ENCODE measurements at places on chromosomes 7 and 10. TPM values are rescaled to one million over a fixed set of nuclear protein-coding genes. Genes with fewer than 3 reads are reported as not detected.

Gene INHBA
- 71.2 TPM for total RNA-seq

Gene CNNM2
- total RNA-seq: 7.3 TPM

DNA sequence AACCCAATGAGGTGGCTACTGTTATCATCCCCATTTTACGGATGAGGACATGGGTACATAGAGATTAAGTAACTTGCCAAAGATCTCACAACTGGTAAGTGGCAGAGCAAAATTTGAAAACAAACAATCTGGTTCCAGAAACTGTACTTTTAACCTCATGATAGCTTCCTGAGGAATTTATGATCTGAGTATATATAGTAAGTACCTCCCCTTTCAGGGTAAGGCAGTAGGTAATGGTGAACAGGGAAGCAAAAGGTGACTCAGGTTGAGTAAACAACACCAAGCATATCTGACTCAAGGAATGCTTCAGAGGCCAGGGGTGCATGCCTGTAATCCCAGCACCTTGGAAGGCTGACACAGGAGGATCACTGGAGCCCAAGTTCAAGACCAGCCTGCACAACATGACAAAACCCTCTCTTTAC lies 21.1 kb downstream of the KLLN start:
- no peak for DNase-seq

- no peak for DNase-seq
These were observed 228.1 kb downstream of the WDR11 start for GRCh38 chr10:121079226-121079625.

DNA sequence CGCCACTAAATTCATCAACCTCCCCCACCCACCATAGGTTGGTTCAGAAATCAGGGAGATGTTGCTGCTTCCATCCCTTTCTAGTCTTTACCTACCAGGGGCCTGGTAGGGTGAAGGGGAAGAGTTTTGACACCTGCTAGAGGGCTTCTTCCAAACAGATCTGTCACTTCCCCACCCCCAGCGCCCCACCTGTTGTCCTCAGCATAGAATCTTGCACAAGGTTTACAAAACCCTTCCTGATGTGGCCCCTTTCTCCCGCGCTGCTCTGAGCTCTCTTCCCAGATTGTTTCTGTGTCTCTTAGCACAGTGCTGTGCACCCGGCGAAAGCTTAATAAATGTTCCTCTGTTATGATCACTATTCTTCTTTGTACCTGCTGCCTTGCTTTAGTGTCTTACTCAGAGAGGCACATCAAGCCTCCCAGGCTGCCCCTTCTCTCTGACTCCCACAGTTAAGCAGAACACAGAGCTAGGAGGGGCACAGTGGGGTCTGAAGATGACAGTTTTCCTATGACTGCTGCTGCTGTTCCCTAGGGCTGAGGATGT lies 11.2 kb upstream of the C10orf95 start:
- DNase-seq: no peak

DNA sequence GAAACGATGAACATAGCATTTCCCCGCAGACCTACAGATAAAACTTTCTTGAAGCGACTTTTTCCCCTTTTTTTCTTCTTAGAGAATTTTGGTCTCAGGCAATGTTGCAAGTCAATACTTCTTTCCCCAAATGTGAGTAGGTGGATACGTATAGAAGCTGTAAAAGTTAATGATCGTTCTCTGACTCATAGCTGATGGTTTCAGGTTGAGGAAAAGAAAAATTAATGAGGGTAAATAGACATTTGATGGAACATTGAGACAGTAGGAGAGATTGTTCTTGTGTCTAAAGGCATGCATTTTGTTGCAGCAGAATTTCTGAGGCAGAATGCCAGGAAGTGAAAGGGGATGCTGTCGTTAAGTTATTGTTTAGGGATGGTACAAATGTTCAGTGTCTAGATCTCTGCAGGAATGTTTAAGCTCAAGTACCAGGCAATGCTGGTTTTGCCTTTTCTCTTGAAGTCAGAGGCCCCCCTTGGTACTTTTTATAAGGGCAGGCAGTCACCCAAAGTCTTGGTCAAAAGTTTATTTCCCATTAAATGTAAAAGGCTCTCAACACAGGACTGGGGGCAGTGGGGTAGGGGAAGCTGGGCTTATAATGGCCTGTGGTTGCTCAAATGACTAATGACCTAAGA lies 9.3 kb downstream of the TCF7L2 start:
- DNase-seq: no peak

- no peak for DNase-seq
These were observed at the start of gene SAMD9L for GRCh38 chr7:93148144-93148543. TSS of gene SAMD9L (minus strand) at chr7:93148385. CDS start at chr7:93135971, 12,414 bp downstream.

DNA sequence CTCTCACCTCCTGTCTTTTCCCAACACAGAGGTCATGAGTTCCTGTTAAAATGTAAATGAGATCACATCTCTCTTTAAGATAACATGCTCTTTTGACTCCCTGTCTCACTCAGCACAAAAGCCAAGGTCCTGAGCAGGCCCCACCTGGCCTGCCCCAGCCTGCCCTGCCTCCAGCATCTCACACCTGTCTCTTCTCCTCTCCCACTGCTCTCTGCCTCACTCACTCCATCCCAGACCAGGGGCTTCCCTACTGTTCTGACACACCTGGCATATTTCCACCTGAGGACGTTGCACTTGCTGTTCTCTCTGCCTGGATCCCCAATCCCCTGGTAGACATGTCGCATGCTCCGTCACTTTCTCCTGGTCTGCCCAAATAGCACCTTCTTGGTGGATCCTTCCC lies 285.0 kb upstream of the ZMIZ1 start:
- peak; percentile 57 for DNase-seq

GRCh38 chr10:131646551-131647525 lies 254.0 kb upstream of the PPP2R2D start:
- DNase-seq: peak; percentile 82

DNA sequence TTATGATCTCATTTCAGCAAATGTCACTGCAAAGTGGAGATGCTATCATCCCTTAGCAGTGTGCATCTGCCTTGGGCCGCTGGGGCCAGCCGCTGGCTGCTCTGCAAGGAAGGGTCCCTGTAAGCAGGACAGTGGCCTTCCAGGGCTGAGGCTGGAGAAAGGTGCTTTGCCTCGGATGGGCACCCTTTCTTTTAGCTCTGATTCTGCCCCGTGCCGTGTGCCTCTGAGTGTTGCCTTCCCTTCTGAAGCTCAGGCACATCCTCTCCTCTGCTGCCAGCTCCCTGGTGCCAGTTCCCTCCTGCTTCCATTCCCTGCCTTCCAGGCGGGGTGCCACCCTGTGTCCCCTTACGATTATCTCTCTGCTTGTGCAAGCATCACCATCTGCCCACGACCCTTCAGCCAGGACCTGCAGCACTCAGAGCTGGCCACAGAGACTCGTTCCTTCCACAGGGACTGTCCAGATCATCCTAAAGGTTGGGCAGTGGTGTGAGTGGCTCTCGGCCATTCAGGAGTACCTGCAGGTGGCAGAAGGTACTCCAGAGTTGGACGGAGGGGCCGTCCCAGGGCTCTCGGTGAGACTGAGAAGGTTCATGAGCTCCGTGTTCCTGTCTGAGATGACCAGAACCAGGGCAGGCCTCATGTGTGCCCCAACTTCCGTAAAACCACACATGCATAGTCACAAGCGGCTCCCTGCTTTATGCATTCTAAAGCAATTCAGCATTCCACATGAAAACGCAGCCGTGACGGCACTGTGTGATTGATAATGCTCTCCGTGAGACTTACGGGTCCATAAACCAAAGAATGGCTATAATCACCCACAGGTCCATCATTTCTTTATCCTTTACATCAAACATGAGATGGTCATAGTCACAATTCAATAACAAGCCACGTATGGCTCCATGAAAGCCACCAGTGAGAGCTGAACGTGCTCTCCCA lies 371.4 kb downstream of the DNAJB6 start:
- peak; percentile 54 for DNase-seq

DNA sequence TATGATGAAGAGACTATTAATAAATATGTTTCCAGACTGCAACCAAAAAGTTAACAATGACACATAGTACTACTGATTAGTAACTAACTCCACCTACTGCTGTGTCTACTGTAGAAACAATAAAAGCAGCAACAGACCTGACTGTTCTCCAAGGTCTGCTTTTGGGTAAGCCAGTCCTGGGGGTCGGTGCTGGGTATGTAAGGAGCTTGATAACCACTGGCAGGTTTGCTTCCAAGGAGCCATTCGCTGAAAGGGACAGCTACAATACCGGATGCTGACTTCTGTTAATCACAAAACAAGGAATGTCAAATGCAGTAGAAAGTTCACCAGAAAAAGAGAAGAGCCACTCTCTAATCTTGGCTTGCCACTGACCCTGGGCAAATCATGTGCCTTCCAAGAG lies 17.7 kb downstream of the NCOA4 start:
- DNase-seq: no peak

DNA sequence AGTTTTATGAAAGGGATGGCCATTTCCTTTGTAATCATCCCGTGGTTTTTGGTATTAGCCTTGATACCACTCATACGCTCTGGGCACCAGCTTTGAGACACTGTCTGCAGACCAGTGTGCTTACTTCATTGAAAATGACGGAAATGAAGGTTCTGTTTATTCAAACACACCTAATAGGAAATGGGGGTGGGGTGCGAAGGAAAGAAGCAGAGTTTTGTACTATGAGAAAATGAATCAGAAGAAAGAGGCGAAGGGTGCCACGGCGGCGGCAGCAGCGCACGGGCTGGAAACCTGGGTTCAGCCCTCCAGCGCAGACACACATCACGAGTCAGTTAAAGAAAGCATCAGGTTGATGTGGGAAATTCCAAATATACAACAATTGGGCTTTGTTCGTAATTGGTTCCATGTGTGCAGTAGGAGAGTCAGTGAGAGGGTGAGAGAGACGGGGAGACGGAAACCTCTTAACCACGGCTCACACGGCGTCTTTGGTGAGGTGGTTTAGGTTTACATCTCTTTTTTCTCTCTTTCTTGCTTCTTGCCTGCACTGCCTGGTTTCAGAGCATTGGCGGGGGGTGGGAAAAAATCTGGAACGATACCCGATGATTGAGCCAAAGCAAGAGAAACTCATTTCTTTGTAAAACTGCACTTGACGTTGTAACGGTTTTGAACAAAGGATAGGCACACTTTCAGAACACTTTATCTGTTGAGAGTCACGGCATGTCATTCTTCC lies 321.2 kb downstream of the FRMD4A start:
- no peak for DNase-seq

DNA sequence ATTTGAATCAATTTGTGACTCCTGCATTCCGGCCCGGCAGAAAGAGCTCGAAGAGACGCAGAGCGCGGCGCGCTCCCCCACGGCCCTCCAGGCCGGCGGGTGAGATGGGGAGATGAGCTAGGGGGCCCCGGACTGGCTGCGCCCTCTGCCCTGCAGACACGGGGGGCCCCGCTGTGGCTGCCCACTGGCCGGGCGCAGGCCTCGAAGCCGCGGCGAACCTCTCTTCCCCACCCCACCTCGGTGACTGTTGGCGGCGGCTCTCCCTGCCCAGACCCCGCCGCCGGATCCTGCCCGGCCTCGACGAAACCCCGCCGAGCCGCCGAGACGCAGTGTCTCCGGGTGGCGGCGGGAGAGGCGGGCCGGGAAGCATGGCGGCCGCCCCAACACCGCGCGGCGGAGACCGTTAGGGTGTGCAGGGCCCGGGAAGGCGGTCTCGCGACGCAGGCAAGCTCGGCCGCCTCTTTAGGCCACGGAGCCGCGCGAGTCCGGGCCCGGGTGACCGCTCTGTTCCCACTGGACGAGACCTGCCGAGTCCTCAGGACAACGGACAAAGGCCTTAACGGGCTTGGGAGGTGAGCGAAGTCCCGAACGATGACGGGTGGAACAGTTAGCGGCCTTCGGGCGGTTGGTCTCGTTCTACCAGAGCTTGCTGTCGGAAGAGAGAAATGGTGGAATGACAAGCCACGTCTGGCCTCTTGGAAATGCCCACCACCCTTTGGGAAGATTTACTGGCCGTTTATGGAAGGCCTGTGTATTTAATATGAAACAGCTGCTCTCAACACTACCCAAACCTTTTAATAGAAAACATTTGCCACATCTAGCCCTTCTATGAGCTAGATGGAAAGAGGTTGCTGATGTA lies 24.3 kb downstream of the NUP42 start:
- peak; percentile 84 for DNase-seq

DNA sequence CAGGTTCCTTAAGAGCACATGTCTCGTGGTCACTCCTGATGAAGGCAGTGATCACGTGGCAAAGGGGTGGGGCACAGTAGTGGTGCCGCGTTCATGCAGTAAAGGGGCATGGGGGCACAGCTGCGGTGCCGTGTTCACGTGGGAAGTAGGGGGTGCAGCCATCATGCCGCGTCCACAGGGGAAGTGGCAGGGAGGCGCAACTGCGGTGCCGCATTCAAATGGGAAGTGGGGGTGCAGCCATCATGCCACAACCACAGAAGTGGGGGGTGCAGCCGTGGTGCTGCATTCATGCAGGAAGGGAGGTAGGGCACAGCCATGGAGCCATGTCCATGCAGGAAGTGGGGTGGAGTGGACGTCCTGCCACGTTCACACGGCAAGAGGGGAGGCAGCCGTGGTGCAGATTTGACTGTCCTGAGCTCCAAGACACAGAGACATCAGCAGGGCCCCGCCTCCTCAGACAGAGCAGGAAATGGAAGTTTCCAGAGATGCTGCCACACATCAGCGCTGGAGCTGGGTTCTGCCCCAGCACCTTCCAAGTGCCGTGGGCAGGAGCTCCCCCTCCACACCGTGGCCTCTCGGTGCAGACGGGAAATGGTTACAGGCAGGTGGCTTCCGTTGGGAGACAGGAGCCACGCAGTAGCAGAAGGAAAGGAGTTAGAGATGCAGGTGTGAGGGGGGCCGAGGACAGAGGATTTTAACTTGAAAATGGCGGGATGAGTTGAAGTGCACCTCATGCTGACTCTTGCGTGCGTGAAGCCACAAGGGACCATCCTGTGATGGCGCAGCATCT lies 95.0 kb upstream of the DDC start:
- peak; percentile 86 for DNase-seq

Measured in posterior vena cava (tissue), 2 donors.